ENCODE measurements at places on chromosomes 1 and 21. TPM values are rescaled to one million over a fixed set of nuclear protein-coding genes. Genes with fewer than 3 reads are reported as not detected.

DNA sequence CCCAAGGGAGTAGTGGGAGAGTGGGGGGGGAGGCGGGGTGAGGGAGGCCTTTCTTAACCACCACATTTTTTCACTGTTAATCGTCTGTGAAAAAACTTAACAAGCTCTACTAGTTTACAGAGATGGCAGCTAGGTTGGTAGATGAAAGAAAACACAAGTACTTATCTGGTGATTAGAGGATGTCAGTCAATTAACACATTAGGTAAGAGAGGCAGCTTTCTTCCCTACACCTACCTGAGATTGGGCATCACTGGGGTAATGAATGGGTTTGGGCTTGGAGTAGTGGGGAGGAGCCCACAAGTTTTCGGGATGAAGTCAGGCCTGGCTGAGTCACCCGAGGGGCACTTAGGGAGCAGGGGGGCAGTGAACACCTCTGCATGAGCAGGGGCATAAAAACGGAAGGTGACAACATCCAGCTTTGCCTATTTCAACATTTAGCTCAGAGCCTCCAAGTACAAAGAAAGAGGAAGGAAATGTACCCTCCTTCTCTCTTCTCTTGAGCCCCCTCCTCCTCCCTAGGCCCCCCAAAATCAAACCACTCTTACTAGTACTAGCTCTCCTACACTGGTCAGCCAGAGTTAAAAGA, 2.5 kb downstream of the LBR start:
- no peak for DNase-seq

DNA sequence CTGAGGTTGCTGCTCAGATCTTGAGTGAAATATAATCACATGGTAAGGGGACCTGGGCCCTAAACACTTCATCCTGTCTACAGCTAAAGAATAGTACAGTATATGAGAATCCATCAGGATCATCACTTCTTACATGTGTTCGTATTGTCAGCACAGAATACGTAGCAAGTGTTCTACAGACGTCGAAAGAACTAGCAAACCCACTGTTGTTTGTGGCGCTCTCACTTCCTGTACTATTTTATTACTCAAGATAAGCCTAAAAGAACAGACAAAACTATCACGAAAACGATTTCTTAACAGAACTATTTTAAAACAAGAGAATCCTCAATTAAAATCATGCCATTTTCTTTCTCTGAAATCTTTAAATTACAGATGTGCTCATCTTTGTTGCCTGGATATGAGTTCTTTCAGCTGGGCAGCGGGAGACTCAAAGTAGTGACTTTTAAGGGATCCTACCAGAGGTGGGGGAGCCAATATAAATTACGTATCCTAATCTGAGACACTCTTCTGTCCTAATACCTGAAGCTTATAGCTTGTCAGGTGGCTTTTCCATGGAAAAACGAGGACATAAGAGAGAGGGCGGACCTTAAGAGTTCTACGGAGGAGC, 724 bp downstream of the ST7L start:
- no peak for DNase-seq

Gene PTCH2
- 0.66 TPM for total RNA-seq

Gene SPATA45
- not detected for total RNA-seq

DNA sequence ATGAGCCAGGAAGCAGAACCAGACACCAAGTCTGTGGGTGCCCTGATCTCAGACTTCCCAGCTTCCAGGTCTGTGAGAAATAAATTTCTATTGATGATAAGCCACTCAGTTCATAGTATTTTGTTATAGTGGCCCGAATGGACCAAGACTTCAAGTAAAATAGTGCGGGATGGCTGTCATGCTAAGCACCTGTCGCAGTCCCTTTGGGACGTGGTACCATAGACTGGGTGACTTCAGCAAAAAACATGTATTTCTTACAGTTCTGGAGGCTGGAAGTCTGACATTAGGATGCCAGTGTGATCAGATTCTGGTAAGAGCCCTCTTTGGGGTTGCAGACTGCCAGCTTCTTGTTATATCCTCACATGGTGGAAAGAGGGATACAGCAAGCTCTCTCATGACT, 2.6 kb upstream of the C1orf198 start:
- DNase-seq, result no peak

GRCh38 chr1:55636696-55637095, 421.5 kb upstream of the USP24 start:
- no peak for DNase-seq

DNA sequence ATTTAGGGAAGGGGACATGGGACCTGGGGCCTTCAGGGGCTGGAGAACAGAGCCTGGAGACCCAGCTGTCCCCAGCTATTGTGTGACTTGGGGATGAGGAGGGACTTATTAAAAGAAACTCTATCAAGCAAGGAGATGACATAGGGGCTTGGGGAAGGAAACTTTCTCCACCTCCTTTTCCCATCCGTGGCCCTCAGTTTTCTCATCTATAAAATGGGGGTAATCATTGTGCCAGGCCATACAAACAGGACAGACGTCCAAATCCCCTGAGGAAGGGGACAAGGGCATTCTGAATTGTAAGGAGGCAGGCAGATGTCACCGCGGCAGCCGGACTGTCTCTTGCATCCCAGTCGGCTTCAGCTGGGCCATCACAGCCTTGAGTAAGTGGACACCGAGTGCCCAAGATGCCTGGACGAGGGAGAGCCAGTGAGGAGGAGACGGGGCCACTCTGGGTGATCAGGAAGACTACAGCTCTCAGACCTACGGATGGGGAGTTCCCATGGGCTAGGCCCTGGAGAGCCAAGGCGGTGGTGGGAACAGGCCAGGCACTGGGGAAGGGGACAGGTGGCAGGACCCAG, 1.9 kb downstream of the FBXO2 start:
- no peak for DNase-seq

DNA sequence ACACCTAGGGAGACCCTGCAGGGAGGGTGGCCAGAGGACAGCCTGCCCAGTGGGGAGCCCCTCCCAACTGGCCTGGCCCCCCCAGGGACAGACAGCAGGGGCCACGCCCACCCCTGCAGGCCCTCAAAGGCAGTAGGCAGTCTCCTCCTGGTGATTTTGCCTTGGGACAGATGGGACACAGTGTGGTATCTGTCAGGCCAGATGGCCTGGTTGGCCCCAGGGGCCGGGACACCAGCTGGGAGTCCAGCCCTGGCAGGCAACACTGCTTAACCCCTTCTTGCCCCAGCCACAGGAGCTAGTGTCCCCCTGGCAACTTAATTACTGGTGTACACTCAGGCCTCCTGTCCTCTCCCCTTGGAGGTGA, 17.8 kb downstream of the IFFO2 start:
- DNase-seq, result no peak

GRCh38 chr1:198597690-198598430, 41.0 kb upstream of the PTPRC start:
- DNase-seq, result no peak

Gene TOE1
- total RNA-seq, result 11.8 TPM

Gene SPATA17
- 0.69 TPM for total RNA-seq

GRCh38 chr1:167431909-167432650, 86.2 kb downstream of the CD247 start:
- no peak for DNase-seq

Gene OR2G6
- not detected for total RNA-seq

GRCh38 chr1:225486856-225487255, 59.0 kb upstream of the LBR start:
- DNase-seq, result no peak

DNA sequence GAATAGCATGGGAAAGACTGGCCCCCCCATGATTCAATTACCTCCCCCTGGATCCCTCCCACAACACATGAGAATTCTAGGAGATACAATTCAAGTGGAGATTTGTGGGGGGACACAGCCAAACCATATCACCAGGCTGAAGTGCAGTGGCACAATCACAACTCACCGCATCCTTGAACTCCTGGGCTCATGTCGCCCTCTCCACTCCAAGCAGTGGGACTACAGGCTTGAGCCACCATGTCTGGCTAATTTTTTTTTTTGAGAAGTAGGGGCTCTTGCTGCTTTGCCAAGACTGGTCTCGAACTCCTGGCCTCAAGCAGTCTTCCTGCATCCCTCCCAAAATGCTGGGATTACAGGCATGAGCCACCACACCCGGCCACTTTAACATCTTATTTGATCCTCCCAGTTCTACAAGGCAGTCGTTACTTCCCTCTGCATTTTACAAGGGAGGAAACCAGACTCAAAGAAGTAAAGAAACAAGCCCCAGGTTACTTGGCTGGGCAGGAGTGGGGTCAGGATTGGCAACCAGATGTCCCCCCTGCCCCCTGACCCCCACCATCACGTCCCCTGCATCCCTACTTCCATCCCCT, 26.9 kb upstream of the ACTL8 start:
- DNase-seq, result no peak

DNA sequence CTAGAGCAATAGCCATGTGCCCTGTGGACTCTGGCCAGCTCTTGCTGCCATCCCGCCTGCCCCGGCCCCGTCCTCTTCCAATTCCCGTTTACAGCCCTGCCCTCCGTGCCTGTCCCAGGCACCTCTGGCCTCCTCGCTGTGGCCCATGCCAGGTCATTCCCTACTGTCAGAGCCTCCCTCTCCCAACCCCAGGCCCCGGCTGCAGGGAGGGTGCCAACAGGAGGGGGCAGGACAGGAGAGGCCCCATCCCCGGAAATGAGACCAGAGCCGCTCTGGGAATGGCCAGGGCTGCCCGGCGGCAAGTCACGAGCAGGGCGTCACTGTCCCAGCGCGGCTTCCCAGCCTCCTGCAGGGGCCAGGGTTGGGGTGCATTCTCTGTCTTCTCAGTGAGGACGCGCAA, 23.5 kb upstream of the TSPEAR start:
- DNase-seq, result no peak

- no peak for DNase-seq
These were observed 1510.1 kb downstream of the MRPL39 start for GRCh38 chr21:24097181-24097580.

- DNase-seq, result no peak
These were observed 19.0 kb upstream of the LUZP1 start for GRCh38 chr1:23187637-23188036.

- no peak for DNase-seq
These were observed 356.6 kb upstream of the SNX7 start for GRCh38 chr1:98304888-98305287.

Gene KIFAP3
- total RNA-seq, result 28.8 TPM

Gene CELA2B
- total RNA-seq, result not detected

GRCh38 chr1:161069731-161070270, at the start of gene ARHGAP30:
Gene ARHGAP30 (minus strand): TSS chr1:161069891. CDS start chr1:161069624, 267 bp downstream.
- no peak for DNase-seq

Gene LYST
- 44.4 TPM for total RNA-seq

DNA sequence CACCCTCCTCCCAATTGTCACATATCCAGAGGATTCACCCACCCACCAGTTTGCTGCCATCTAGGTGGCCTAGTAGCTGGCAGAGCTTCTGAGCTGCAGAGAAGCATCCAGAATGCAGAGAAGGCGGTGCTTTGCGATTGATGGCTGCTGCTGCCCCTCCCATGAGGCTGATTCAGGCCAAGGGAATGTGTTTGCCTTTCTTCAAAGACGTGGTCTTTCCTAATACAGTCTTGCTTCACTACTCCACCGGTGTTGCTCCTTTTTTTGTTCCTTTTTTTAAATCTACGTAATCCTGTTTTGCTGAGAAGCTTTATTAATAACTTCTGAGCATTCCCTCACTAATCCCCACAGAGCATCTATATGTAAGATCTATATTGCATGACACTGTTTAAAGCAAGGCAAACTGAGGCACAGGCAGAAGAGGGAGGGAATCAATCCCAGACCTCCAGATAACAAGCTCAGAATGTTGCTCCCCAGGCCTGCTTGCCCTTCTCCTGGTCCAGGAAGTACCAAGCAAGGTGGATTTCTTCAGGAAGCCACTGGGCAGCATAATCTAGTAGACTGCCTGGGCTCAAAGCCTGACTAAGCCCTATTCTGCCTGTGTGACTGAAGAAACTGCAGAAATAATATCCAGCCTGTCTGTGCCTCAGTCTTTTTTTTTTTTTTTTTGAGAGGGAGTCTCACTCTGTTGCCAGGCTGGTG, 275.5 kb upstream of the FMN2 start:
- DNase-seq, result no peak

Gene AMY1A
- not detected for total RNA-seq

Gene PRKAB2
- 35.8 TPM for total RNA-seq

GRCh38 chr1:50582346-50582745, 159.1 kb upstream of the DMRTA2 start:
- no peak for DNase-seq

All from esophagus muscularis mucosa (tissue), 4 donors.